T-cell (primary cell): ENCODE measurements at places on chromosomes 11 and 22. TPM values are rescaled to one million over a fixed set of nuclear protein-coding genes. Genes with fewer than 3 reads are reported as not detected.
A peak's percentile ranks its signal among the peaks of the same experiment; 100 is the strongest.

DNA sequence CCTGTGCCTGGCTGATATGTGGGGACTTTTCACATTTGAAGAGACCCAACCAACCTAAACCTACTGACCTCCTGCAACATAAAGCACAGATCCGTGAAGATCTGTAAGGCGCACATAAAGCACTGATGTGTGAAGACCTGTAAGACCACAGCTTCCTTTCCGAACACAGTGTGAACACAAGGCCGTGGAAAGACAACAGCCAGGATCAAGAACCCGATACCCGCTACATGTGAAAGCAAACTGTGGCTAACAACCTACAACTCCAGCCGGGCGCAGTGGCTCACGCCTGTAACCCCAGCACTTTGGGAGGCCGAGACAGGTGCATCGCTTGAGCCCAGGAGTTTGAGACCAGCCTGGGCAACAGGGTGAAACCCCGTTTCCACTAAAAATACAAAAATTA, 17.6 kb upstream of the PPFIA1 start:
- no peak for DNase-seq
- no peaks in the 10 kb centered on the region for H3K27me3 ChIP-seq
- no peaks in the 10 kb centered on the region for H3K4me1 ChIP-seq
- no peak overlapping the region for H3K27ac ChIP-seq

- no peaks in the 10 kb centered on the region for H3K27me3 ChIP-seq
- no peaks in the 10 kb centered on the region for H3K4me1 ChIP-seq
- H3K27ac ChIP-seq: no peak overlapping the region
- H3K4me3 ChIP-seq: no peak overlapping the region
- no peaks in the 10 kb centered on the region for H3K36me3 ChIP-seq
These were observed 186.8 kb downstream of the FAM181B start for GRCh38 chr11:82546661-82547557.

DNA sequence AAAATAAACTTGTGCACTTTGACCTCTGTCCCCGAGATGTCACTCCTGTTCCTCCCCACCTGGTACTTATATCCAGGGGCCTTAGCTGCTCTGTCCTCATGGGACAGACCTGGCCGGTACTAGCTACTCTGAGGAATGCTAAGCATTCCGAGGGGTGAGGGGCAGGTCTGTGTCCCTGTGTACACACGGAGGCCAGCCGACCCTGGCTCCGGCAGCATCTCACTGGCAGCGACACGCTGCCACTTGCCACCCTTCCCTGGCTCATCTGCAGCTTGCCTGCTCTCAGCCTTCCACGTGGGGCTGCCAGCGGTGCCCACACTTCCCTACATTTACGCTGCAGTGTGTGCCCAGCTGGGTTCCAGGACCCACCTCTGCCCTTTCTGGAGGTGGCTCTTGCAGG, 21.6 kb upstream of the TEF start:
- DNase-seq: no peak
- no peaks in the 10 kb centered on the region for H3K4me1 ChIP-seq
- H3K4me3 ChIP-seq: no peak overlapping the region
- no peak overlapping the region for H3K27ac ChIP-seq
- peaks cover 6% of the 10 kb centered on the region for H3K36me3 ChIP-seq

DNA sequence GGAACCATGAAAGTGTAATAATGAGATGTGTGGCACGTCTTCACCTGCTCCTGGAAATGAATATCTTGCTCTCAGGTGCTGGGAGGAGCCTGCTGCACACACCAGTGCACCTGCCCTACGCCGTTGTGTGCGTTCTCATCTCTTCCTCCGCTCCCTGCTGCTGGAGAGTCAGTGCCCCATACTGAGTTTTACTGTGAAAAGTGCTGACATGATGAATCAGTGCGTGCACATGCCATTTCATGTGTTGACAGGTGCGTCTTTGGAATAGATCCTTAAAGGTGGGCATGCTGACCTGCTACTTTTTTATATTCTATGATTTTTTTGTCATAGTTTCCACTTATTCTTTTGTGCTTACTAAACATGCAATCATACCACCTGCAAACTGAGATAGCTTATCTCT, 1015.8 kb downstream of the BRD1 start:
- no peaks in the 10 kb centered on the region for H3K36me3 ChIP-seq
- H3K27ac ChIP-seq: no peak overlapping the region
- no peak for DNase-seq

DNA sequence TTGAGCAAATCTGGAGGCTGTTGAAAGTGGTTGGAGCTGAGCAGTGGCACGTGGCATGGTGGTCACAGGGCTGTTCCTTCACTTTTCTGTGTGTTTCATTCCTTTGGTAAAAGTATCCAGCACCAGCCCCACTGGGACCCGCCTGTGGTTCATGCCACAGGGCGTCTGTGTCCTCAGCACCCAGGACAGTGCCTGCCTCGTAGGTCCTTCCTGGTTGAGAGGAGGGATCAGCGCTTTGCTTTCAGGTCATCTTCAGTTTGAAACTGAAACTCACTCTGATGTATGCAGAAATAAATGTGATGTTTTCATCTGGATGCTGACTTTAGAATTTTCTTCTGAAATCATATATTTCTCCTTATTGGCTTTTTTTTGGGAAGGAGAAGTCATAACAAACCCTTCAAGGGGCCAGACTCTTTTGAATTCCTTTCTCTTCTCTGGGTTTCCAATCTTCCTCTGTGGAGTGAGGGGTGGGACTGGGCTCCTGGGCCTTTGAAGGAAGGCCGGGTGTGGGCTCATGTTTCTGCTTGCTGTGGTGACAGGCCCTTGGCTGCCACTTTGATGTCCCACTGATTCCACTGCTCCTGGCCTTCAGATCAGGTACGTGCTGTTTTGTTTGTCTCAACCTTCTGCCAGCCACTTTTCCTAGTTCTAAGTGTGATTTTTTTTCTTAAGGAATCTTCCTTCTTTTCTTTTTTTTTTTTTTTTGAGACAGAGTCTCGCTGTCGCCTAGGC, 26.2 kb downstream of the TBC1D22A start:
- no peaks in the 10 kb centered on the region for H3K27me3 ChIP-seq
- no peak overlapping the region for H3K4me3 ChIP-seq
- peaks cover 11% of the 10 kb centered on the region for H3K36me3 ChIP-seq
- peak overlapping the region; percentile 47 for H3K27ac ChIP-seq

DNA sequence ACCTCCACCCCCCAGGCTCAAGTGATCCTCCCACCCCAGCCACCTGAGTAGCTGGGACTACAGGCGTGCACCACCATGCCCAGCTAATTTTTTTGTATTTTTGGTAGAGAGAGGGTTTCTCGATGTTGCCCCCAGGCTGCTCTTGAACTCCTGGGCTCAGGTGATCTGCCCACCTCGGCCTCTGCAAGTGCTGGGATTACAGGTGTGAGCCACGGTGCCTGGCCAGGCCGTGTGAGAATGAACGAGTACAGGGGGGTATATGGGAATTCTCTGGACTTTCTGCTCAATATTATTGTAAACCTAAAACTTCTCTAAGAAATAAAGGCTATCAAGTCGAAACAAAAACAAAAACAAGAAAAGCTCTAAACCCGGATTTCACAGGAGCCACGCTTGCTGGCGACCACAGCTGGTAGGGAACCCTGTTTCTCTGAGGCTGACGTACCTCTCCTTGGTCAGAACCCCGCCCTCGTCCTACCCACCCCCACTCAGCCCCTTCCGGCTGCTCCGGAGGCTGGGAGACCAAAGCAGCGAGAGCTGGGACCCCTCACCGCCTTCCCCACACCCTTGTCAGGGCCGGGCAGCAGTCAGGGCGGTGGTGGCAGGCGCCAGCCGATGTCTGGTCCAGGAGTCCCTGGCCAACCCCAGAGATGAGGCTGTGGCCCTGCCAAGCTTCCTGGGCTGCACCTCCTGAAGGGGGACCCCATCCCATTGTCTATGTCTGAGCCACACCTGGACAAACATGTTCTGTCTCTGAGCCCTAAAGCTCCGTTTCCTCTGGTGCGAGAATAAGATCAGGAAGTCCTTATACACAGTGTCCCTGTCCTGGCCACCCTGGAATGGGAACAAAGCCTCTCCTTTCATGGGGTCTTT, 52.1 kb downstream of the LINC01488 start:
- DNase-seq: no peak
- H3K27ac ChIP-seq: no peak overlapping the region
- H3K4me3 ChIP-seq: no peak overlapping the region

DNA sequence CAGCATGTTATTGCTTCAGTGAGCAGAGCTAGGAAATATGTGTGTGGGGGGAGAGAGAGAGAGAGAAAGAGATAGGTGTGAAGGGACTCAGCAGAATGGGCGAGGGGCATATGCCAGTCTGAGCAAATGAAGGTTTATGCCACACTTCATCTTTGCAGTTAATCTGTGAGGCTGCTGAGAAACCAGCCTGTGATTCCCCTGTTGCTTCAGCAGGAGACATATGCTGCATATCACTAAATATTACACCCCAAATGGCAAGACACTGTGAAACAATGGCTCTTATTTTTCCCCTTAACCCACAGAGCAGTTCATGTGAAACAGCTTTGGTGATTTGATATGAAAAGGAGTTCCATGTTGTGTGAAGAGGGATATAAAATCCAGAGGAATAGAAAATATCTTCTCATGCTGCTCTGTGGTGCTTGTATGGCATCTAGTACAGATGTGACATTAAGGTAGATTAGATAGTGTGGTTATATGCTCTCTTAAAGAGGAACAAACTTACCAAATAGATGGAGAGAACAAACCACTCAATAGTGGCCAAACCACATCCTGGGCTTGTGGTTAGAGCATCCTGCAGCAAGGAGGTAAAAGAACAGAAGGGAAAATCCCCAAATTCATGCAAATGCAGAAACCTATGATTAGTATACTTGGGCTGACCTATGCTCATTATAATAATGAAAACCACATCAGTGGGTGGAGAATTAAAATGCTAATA, 864.2 kb downstream of the FAM181B start:
- DNase-seq: peak; percentile 70
- H3K36me3 ChIP-seq: no peaks in the 10 kb centered on the region
- no peaks in the 10 kb centered on the region for H3K27me3 ChIP-seq
- peak overlapping the region; percentile 39 for H3K4me3 ChIP-seq
- peaks cover 32% of the 10 kb centered on the region for H3K4me1 ChIP-seq

DNA sequence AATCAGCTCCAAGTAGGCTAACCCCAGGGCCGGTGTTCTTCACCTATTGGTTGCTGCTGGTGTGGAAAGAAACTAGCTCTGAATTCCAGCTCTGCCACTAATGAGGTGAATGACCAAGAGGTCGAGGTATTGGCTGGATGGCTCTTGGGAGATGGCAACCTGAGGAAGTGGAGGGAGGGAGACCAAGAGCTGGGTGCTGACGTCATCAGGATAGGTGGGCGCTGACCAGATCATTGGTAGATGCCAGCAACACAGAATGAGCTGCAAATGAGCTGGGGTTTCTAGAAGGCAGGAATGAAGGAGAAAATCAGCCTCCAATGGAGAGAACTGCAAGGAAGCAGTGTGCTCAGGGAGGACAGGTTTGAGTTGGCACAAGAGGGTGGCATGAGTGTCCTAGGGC, 14.7 kb upstream of the CSF2RB start:
- H3K36me3 ChIP-seq: no peaks in the 10 kb centered on the region
- no peak overlapping the region for H3K4me3 ChIP-seq
- H3K4me1 ChIP-seq: no peaks in the 10 kb centered on the region

DNA sequence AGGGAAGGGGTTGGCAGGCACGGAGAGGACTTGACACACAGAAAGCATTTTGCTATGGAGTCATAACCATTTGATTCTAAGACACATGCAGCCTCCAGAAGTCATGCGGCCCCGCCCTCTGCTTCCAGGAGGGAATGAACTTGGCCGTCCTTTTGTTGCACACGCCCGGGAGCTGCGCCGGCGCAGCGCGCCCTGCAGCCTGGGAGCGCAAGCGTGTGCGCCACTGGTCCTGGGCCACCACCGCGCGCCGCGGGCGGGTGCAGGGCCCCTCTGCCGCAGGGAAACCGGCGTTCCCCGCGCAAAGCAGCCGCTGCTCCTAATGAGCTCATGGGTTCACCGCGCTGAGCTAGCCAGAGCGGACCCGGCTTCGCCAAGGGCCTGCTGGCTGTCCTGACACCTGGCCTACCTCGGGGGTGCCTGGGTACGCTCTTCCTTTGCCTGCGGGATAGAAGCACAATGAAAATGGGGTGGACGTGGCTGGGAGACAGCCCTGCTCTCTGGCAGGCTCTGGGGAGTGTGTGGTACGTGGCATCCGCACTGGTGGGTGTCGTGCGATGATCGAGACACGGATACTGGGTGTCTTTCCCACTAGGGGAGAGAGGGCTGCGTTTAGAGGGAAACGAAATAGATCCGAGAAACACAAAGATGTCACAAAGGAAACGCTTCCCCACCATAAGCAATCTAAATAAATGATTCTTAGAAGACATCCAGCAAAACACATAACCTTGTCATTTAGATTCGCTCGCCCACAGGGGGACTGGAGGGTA, 669 bp downstream of the MICAL3 start:
- no peaks in the 10 kb centered on the region for H3K27me3 ChIP-seq
- peak overlapping the region; percentile 67 for H3K4me3 ChIP-seq
- peaks cover 3% of the 10 kb centered on the region for H3K4me1 ChIP-seq
- no peak overlapping the region for H3K27ac ChIP-seq
- no peaks in the 10 kb centered on the region for H3K36me3 ChIP-seq

- no peak for DNase-seq
- H3K36me3 ChIP-seq: no peaks in the 10 kb centered on the region
- no peaks in the 10 kb centered on the region for H3K27me3 ChIP-seq
- no peak overlapping the region for H3K27ac ChIP-seq
- peaks cover 3% of the 10 kb centered on the region for H3K4me1 ChIP-seq
These were observed 5.8 kb upstream of the MRTFA start for GRCh38 chr22:40642316-40642715.

DNA sequence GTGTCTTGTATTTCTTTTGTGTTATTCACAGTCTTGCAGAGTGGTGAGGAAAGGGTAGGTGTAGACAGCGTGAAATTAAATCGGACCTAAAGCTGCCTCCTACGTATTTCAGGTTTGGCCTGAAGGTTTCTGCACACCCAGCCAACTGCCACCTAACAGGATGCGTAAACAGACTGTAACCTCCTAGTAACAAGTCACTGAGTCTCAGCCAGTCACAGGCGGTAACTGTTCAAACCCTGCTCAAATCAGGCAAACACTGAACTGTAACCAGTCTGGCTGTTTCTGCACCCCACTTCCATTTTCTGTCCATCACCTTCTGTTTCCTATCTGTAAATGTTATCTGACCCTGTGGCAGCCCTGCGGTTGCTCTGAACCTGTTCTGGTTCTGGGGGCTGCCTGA, 87.1 kb downstream of the ADAMTS15 start:
- H3K36me3 ChIP-seq: no peaks in the 10 kb centered on the region
- H3K27ac ChIP-seq: no peak overlapping the region
- peaks cover 16% of the 10 kb centered on the region for H3K27me3 ChIP-seq
- H3K4me1 ChIP-seq: no peaks in the 10 kb centered on the region

DNA sequence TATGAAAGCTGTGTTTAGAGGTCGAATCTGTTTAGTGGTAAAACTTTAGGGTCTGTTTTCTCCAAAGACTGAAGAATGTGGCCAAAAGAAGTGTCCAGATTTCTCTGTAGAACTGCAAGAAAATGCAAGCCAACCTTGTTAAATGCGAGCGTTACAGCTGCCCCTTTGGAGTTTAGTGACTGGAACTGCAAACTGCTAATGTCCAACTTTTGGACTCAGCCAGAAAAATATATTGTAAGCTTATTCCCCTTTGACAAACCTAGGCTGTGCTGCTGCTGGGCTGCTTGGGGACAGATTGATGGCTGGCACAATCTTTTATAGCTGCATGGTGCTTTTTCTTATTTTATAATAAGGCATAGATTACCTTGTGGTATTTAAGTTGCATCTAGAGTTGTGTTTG, 3.9 kb downstream of the TEAD1 start:
- no peak for DNase-seq
- H3K36me3 ChIP-seq: no peaks in the 10 kb centered on the region
- no peak overlapping the region for H3K27ac ChIP-seq
- no peak overlapping the region for H3K4me3 ChIP-seq
- H3K27me3 ChIP-seq: peaks cover 30% of the 10 kb centered on the region

Gene OR6A2
- total RNA-seq: not detected

Gene LARGE2
- 5.1 TPM for total RNA-seq

Gene ACP2
- total RNA-seq: 26.8 TPM

Gene GAS2
- 3.9 TPM for total RNA-seq

Gene CENPM
- total RNA-seq: 16.7 TPM

Gene AGBL2
- total RNA-seq: 10.4 TPM

Gene EXT2
- 30.1 TPM for total RNA-seq

Gene CBLIF
- total RNA-seq: not detected
